ENCODE measurements at places on chromosomes 7 and 10. TPM values are rescaled to one million over a fixed set of nuclear protein-coding genes. Genes with fewer than 3 reads are reported as not detected.
A peak's percentile ranks its signal among the peaks of the same experiment; 100 is the strongest.

DNA sequence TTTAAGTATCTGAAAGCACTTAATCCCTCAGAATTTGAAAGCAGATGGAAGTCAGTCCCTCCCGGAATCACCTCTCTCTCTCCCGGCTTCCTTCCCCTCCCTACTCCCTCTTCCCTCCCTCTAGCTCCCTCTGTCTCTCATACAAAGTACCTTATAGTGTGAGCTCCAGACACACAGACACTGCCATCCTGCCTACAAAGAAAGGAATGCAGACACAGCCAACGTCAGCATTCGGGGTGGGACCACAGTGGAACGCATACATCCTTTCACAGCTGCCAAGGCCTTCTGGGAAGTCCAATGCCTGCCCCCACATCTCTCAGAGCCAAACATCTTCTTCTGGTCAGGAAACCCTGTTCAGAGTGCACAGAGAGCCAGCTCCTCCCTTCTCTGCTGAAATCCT lies 9.3 kb downstream of the NOD1 start:
- peak; percentile 88 for DNase-seq

- no peak for DNase-seq
Observed at GRCh38 chr7:31475368-31475767, 38.5 kb upstream of the ITPRID1 start.

- no peak for DNase-seq
Observed at GRCh38 chr10:75861582-75861981, 430.2 kb downstream of the LRMDA start.

GRCh38 chr7:10708447-10708846 lies 265.2 kb upstream of the PHF14 start:
- DNase-seq = no peak

DNA sequence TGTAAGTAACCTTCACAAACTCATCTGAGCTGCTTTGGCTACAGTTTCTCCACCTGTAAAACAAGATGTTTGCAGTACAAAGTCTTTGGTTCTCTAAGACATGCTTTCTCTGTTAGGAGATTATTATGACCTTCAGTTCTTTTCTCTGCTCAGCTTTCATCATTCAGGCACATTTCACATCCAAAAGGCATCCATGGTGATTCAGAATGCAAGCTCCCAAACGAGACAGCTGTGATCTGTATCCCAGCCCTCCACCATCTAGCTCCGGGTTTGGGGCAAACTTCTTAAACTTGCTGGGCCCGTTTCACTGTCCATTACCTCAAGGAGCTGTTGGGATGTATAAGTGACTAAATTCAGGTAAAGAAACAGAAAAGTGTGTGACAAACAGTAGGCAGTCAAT lies 95.8 kb upstream of the COL1A2 start:
- no peak for DNase-seq

The UPK3B gene
- total RNA-seq = 0.82 TPM

The ATP6V0E2 gene
- 41.7 TPM for total RNA-seq

GRCh38 chr10:47095211-47095610 lies 184.0 kb downstream of the PTPN20 start:
- no peak for DNase-seq

- no peak for DNase-seq
Observed at GRCh38 chr10:124168991-124169802, 75.8 kb upstream of the CHST15 start.

GRCh38 chr7:2193575-2194305 lies 39.0 kb downstream of the MAD1L1 start:
- no peak for DNase-seq

The LRRC4 gene
- 1.4 TPM for total RNA-seq

The FAM237B gene
- not detected for total RNA-seq

GRCh38 chr7:21886396-21886795 lies 59.3 kb downstream of the CDCA7L start:
- DNase-seq = no peak

GRCh38 chr7:98133621-98134303 lies 27.1 kb downstream of the LMTK2 start:
- DNase-seq = no peak

- DNase-seq = no peak
Observed at GRCh38 chr7:23981314-23981713, 271.3 kb downstream of the STK31 start.

- no peak for DNase-seq
Observed at GRCh38 chr7:25028370-25029021, 48.5 kb upstream of the OSBPL3 start.

DNA sequence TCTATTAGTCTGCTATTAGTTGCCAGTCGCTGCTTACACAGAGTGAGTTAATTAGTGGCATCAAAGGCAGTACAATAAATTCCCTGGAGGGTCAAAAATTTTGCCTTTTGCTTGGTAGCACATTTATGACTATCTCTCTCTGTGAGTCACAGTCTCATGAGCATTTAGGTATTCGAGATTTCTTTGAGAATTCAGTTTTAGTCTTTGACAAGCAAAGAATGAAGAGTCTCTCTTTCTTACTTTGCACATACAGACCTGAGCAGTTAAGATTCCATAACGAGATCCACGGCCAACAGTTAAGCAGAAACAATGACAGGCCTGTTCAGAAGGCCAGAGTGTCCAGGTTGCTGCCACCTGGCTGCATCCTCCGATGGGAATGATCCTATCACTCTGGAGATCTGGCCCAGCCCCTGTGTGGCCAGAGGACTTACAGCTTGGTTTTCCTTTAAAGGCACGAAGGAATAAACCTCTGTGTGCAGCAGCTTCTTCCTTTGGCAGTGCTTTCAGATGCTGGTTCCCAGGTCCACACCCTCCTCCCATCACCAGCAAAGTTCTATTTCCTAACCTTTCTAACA lies 80.6 kb downstream of the GLI3 start:
- DNase-seq = no peak

DNA sequence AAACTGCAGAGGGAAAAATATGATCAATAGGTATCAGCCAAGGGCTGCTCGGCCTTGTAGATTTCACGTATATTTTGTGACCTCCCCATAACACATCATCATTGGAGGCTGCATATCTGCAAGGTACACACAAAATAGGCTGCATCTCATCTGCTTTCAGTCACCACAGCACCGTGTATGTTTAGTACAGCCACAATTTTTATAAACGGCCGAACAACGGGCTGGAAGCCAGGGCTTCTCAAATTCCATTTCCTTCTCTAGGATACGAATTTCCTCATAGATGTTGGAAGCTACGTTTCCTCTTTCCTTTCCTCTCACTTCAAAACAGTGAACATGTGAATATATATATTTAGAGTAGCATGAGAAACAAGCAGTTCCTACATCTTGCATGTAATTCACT lies 20.2 kb upstream of the FOXK1 start:
- DNase-seq = peak; percentile 75

The SPDYE8 gene
- not detected for total RNA-seq

DNA sequence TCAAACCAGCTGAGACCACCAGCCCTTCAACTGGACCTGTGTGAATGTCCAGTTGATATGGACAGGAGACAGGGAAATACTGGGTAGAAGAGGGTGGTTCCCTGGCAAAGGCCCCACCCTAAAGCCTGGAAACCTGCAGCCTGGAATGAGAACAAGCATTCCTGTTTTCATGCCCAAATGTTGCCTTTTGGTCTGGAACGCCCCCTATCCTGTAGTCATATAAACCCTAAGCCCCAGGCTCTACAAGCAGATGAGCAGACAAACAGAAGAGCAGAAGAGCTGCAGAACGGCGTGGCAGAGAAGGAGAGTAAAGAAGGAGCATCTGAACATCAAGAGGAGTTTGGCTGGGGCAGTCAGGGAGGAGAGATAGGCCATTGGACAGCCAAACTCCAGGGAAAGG lies 38.4 kb downstream of the SYPL1 start:
- no peak for DNase-seq

Data from sigmoid colon (tissue), 7 donors.